ENCODE measurements at places on chromosomes 7 and 10. TPM values are rescaled to one million over a fixed set of nuclear protein-coding genes. Genes with fewer than 3 reads are reported as not detected.

C10orf67 gene
- total RNA-seq = 1.0 TPM

NRF1 gene
- 19.9 TPM for total RNA-seq

DNA sequence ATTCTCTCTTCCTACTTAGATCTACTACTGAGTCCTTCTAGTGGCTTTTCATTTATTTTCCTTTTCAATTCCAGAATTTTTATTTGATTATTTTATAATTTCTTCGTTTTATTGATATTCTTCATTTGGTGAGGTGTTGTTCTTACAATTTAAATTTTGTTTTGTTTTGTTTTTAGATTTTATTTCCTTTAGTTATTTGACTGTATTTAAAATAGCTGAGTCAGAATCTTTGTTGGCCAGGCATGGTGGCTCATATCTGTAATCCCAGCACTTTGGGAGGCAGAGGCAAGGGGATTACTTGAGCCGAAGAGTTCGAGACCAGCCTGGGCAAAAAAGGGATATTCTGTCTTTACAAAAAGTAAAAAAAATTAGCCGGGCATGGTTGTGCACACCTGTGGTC is 36.1 kb downstream of the AKAP9 start:
- no peak for DNase-seq

DNA sequence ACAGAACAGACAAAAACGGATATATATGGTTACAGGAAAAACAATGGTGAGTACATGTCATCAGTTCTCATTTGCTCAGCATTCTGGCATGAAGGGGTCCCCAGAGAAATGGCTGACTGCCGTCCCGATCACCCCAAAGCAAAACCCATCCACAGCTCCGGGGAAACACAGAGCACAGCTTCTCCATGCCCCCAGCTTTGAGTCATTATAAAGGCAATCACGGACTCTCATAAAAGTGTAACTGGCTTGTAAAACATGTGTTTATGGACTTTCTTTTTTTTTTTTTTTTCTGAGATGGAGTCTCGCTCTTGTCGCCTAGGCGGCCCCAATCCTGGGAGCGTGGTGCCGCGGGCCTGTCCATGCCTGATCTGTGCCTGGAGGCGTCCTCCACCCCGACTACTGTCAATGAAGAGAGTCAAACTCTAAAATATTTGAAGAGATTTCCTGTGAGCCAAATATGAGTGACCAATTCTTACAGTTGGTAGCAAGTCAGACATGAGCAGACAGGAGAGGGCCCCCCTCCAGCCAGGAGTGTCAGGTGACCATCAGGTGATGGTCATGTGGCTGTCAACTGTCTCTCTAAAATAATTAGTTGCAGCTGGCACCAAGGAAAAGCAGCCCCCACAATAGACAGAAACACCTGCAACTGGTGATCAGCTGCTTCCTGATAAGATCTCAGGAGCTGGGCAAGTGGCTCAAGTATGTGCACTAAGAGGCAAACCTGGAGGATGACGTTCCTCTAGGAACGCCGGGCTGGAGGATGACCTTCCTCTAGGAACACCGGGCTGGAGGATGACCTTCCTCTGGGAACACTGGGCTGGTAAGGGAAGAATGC is 21.7 kb upstream of the NOM1 start:
- no peak for DNase-seq

DNA sequence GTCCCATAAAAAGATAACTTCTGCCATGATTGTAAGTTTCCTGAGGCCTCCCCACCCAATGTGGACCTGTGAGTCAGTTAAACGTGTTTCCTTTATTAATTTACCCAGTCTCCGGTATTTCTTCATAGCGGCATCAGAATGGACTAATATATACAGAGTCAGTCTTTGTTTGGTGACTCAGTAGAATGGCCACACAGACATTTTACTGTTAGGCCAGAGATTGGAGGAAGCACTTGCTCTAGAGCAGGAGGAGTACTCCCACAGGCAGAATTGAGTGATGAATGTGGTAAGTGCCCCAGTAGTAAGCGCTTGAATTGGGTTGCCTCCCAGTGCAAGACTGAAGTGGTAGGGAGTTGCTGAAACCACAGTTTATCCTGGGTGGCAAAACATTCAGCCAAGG is 149.5 kb upstream of the SMIM30 start:
- DNase-seq = no peak

PRF1 gene
- total RNA-seq = 0.44 TPM

GRCh38 chr7:69276011-69276729 is 322.1 kb upstream of the AUTS2 start:
- peak; percentile 44 for DNase-seq

GHRHR gene
- total RNA-seq = 2.7 TPM

MEPCE gene
- total RNA-seq = 37.9 TPM

PDE6C gene
- total RNA-seq = not detected

DNA sequence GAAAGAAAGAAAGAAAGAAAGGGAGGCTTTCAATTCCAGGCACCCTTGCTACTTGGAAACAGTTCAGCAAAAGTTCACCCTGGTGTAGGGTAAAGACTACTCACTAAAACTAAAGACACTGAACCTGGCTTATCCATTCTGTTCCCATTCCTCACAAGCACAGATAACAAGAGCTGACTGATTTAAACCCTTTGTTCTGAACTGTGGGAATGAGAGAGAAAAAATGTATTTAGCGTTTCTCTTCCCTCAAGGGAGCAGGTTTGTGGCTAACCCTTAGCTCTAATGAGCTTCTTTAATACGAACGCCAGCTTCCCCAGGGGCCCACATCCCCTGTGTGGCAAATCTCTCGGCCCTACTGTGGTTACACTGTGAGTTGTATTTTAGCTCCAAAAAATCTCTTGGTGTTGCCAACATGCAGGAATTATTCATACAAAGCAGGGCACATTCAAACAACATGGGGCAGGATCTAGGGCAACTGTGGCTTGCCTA is 23.3 kb downstream of the PRTFDC1 start:
- DNase-seq = no peak

- no peak for DNase-seq
These were observed 40.0 kb upstream of the EIF4H start for GRCh38 chr7:74134117-74134620.

GRCh38 chr7:107996072-107996882 is 6.7 kb downstream of the LAMB1 start:
- peak; percentile 21 for DNase-seq

DNA sequence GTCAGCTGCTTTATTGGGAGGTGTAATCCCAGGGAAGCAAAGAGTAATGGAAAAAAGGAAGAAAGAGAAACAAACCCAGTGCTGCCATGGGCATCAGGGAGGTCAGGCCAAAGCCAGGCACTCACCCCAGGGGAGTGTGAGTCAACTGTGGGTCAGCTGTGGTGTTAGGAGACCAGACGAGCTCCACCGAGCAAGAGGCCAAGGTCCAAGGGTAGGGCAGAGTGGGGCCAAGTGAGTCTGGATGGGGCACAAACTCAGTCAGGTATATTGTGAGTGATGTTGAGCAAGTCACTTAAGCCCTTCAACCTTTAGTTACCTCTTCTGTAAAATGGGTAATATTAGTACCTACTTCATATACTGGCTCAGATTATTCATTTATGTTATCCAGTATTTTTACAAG is 30.4 kb upstream of the CDK13 start:
- no peak for DNase-seq

- DNase-seq = no peak
These were observed 258.4 kb upstream of the AKR1E2 start for GRCh38 chr10:4567637-4568036.

GRCh38 chr7:2126621-2127020 is 106.1 kb downstream of the MAD1L1 start:
- no peak for DNase-seq

BMPR1A gene
- total RNA-seq = 84.0 TPM

DNA sequence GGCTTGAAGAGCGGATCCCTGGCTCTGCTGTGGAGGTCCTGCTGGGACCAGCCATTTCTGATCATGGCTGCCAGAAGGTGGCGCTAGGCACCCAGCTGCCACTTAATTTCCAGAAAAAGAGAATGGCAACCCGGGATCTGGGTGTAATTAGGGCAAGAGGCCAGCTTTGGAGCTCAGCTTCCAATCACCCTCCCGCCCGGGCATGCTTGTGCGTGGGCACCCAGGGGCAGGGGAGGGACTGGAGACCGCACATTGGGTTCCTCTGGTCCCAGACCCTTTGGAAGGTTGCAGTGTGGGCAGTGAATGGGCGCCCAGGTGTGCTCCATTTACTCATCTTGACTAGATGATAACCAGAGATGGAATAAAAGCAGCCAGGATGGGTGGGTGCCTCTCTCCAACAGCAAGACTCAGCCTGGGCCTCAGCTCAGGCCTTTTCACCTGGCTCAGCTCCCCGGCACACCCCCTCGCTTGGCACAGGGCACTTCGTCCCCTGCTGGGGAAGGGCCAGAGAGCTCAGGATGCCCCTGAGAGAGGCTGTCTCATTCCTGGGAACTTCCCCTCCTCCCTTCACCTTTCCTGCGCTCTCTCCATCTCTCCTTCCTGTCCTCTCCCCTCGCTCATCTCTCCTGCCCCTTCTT is 14.7 kb downstream of the FAM241B start:
- peak; percentile 78 for DNase-seq

GRCh38 chr7:127650847-127651555 is 993 bp upstream of the SND1 start:
- DNase-seq = peak; percentile 15

- DNase-seq = no peak
These were observed 98.9 kb downstream of the MKX start for GRCh38 chr10:27646604-27647175.

GRCh38 chr10:132054564-132054963 is 11.2 kb upstream of the JAKMIP3 start:
- no peak for DNase-seq

DNA sequence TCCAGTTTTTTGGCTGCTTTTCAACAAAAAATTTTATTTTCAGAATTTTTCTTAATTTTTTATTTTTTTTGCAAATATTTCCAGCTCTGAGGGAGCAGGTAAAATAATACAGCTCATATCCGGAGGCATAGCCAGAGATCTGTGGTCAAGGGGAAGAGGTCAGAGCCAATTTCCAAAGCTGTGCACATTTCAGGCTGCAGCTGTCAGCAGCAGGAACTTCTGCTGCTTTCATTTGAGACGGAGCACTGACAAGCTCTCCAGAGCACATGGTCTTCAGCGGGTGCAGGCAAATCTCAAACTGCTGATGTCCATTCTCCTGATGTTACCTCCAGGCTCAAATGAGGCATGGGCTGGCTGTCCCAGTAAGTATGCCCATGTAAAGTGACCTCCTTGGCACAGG is 31.1 kb downstream of the SLC26A4 start:
- peak; percentile 16 for DNase-seq

- no peak for DNase-seq
These were observed 46.4 kb downstream of the ESYT2 start for GRCh38 chr7:158782761-158783401.

DNA sequence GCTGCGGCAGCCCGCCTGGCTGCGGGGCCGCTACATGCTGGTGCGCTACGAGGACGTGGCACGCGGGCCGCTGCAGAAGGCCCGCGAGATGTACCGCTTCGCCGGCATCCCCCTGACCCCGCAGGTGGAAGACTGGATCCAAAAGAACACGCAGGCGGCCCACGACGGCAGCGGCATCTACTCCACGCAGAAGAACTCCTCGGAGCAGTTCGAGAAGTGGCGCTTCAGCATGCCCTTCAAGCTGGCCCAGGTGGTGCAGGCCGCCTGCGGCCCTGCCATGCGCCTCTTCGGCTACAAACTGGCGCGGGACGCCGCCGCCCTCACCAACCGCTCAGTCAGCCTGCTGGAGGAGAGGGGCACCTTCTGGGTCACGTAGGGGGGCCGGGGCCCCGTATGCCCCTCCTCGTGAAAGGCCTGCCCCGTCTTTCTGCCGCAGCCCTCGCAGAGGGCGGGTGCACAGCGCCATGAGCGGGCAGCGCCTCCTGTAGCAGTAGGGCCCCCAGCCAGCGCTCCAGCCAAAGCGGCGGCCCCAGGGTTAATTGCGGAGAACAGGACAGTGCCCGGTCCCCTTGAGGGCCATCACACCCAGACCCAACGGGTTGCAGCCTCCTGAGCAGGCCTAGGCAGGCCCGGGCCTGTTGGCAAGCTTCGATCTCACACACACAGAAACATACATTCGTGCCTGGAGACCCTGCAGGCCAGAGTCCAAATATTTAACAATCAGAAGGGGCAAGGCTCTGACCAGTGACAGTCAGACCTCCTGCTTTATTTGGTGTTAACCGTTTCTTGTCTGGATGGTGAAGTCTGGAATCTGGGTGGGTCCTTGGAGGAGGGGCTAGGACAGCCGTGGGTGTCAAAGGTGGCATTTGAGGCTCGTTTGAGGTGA is 44.1 kb downstream of the CHST3 start:
- no peak for DNase-seq

GRCh38 chr7:97313900-97314299 is 196.4 kb downstream of the SDHAF3 start:
- DNase-seq = no peak

- DNase-seq = no peak
These were observed 353.4 kb downstream of the DNAJB6 start for GRCh38 chr7:157690058-157690832.

HOXA10 gene
- 14.0 TPM for total RNA-seq
